ENCODE measurements at places on chromosomes 3 and 15. TPM values are rescaled to one million over a fixed set of nuclear protein-coding genes. Genes with fewer than 3 reads are reported as not detected.

DNA sequence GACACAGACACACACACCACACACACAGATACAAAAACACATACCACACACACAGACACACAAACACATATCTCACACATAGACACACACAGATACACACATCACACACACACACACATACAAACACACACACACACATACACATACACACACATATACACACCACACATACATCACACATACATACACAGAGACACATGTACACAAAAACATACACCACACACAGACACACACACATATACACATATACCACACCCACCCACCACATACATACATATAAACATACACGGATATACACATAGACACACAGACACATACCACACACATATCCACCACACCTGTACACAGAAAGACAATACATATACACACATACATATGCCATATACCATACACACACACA, 66.7 kb downstream of the RASGRF1 start:
- DNase-seq = no peak

DNA sequence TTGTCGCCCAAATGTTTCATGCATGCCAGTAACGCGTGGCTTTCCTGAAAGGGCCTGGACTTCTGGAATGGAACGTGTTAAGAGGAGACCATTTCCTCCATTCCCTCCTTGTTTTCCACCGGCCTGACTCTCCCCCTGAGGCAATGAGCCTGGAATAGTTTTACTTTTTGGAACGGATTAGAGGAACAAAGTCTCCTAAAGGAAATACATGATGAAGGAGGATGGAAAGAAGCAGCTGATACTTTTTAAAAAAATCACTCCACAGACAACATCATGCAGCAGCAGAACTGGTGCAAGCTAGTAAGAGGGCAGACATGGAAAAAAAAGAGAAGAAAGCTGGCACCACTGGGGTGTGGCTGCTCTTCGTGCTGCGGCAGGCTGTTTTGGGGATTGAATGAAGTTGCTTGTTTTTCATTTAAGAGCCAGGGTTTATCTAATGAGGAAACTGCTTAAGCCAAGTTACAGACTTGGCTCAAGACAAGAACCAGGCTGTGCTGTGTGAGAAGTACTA, 3.6 kb upstream of the KBTBD12 start:
- no peak for DNase-seq

DNA sequence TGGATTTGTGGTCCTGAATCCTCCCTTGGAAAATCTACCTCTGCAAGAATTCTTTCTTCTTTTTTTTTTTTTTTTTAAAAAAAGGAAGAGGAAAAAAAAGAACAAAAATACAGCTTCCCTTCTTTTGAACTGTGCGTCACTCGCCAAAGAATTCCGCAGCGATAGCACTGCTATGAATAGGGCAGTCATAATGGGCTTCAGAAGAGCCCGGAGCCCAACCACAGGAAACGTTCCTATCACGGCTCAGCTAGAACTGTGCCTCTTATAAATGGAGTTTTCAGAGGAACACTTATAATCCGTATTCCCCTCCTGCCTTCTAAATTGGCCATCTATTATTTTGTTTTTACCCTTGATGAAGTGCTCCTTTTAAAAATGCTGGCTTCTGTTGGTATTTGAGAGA, 227.7 kb downstream of the ADAMTS17 start:
- DNase-seq = no peak

DNA sequence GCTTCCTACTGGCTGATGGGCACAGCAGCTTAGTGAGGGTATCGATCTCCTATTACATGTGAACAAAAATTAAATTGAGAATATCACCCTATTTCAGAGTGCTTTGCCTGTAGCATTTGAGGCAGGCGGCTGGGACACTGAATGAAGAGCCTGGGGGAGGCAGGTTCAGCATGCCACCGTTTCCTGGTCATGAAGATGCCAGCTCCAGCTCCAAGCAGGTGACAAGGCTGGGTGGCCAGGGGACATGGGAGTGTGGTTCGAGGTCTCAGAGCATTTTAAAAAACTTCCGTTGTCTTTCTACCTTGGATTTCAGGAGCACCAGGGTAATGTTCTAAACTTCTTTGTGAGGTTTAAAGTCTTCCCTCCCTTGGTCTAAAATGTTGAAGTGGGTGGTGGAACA, 158.2 kb downstream of the RPLP1 start:
- no peak for DNase-seq

- DNase-seq = no peak
Measured at GRCh38 chr15:78146425-78147154, 2.6 kb upstream of the IDH3A start.

- no peak for DNase-seq
Measured at GRCh38 chr3:53473422-53473821, 21.0 kb upstream of the CACNA1D start.

DNA sequence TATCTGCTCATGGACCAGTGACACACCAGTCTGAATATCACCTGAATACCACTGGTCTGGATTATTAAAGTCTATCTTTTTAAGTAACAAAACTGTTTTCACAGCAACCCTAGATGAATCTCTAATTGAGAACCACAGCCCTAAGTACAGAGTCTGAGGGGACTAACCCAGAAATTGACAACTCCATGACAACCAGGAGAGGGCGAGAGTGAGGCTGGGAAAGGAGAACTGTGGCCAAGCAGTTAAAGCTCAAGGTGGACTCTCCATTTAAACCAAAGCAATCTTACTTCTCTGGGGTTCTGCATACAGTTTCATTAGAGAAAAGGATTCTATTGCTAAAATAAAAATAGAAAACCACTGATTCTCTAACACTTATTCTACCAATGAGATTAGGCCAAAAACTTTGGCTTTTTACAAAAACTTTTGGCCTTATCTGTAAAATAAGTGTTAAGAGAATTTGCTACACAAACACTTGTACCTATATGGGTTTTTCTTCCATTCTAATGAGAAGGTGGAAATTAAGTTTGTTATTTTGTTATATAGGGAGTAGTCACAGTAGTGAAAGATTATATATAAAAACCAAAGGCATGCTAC, 11.4 kb downstream of the NEK10 start:
- DNase-seq = no peak

DNA sequence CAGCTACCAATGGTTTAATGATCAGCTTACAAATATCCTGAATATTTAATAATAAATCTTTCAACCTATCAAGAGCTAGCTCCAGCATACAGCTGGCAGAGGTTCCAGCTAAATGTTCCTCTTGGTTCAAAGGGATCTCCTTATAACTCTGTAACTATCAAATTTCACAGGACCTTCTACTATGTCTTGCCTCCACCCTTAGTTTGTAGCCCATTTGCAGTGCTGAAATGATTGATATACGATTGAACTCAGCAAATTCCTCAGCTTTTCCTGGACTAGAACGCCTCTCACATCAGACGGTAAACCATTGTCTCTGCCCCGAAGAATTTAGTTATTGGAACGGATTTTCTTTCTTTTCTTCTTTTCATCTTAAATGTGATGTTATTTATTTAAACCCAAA, 41.5 kb downstream of the CD200R1L start:
- no peak for DNase-seq

- peak; percentile 88 for DNase-seq
Measured at GRCh38 chr15:20295238-20295811, 246.3 kb downstream of the GOLGA6L6 start.

DNA sequence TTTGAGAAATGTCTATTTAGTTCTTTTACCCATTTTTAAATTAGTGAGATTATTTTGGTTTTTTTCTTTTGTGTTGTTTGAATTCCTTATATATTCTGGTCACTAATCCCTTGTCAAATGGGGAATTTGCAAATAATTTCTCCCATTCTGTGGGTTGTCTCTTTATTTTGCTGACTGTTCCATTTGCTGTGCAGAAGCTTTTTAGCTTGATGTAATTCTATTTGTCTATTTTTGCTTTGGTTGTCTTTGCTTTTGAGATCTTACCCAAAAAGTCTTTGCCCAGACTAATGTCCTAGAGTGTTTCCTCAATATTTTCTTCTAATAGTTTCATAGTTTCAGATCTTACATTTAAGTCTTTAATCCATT, 472.9 kb downstream of the TBL1XR1 start:
- DNase-seq = no peak

DNA sequence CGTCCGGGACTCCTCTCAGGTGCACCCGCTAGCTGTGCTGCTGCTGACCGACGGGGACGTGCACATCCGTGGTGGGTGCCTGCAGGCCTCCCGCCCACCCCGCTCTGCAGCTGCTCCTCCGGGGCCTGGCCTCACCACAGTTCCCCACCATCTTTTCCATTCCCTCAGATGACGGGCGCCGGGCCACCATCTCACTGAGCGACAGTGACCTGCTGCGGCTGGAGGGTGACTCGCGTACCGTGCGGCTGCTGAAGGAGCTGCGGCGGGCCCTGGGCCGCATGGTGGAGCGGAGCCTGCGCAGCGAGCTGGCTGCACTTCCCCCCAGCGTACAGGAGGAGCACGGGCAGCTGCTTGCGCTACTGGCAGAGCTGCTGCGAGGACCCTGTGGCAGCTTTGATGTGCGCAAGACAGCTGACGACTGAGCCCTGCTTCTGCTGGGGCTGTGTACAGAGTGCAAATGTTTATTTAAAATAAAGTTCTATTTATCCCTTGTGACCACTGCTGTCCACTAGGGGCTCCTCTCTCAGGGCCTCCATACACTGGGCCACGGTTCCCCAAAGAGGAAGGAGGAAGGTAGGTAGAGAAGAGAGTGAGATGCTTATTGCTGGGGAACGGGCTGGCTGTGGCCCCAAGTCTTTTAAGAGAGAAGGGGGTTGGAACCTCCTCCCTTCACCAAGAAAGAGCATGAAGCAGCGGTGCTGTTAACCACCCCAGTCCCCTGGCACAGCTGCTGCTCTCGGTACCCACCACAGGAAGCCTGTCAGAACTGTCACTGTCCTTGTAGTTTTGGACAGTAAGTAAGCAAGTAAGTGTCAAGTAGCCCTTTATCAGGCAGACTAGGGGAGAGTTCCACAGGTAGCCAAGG, 47.0 kb downstream of the DHX30 start:
- no peak for DNase-seq

DNA sequence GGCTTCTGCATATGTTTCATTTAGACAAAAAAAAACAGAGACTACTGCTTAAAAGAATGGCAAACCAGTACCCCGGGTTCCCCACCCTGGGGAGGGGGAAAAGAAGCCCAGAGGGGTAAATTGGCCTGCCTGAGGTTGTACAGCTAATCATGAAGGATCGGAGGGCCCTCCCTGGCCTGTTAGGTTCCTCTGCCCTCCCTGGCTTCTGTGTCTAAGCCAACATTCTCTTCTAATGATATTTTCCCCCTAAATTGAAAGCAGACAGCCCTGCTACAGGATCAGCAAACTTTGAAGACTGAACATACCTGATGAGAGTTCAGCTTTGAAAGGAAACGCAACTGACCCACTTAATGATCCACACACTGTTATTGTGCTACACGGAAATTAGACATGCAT, 2.5 kb downstream of the ARHGAP31 start:
- DNase-seq = no peak

DNA sequence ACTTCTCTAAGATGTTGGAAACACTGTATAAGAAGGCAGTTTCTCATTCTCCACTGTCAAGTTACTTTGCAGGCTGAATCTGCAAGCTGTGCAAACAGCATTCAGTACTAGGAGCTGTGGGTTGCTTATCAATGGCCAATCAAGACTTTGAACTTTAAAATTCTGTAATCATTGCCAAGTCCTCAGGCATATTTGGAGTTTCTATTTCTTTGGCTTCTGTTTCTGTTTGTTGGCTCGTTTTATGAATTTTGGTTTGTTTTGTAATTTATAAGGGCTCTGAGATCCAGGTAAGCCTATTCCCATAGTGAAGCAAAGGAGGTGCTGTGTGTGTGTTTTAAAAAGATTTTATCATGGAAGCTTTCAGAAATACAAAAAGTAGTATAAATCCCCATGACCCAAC, 32.1 kb downstream of the TLNRD1 start:
- no peak for DNase-seq

Gene HCN4
- total RNA-seq = 3.8 TPM

Gene CLDN11
- 4.7 TPM for total RNA-seq

Gene GHSR
- total RNA-seq = not detected

Gene PPP2R3A
- total RNA-seq = 8.6 TPM

Gene PRR20G
- not detected for total RNA-seq

Gene GRK7
- total RNA-seq = not detected

Gene CFAP100
- 4.3 TPM for total RNA-seq

Gene FBLN2
- total RNA-seq = 67.6 TPM

Gene LPP
- 96.7 TPM for total RNA-seq

Gene RTP3
- total RNA-seq = not detected

Gene APPL1
- 34.2 TPM for total RNA-seq

Gene C15orf40
- 26.8 TPM for total RNA-seq

Data from type B pancreatic cell (in vitro differentiated cells).